ENCODE measurements at places on chromosomes 3 and 15. TPM values are rescaled to one million over a fixed set of nuclear protein-coding genes. Genes with fewer than 3 reads are reported as not detected.

KCNMB2 gene
- not detected for total RNA-seq

CHRFAM7A gene
- total RNA-seq = 4.3 TPM

PLA2G4D gene
- total RNA-seq = not detected

ADCY5 gene
- 1.4 TPM for total RNA-seq

ECE2 gene
- not detected for total RNA-seq

COL6A5 gene
- total RNA-seq = not detected

CPNE9 gene
- not detected for total RNA-seq

SAMMSON gene
- total RNA-seq = not detected

OXTR gene
- total RNA-seq = 0.76 TPM

MRAS gene
- total RNA-seq = 48.0 TPM

SCAP gene
- total RNA-seq = 50.5 TPM

TRIM42 gene
- total RNA-seq = not detected

TXNRD3 gene
- total RNA-seq = 19.9 TPM

SMAD3 gene
- 114 TPM for total RNA-seq

SPINT1 gene
- 0.26 TPM for total RNA-seq

CYP1A2 gene
- not detected for total RNA-seq

NAALADL2 gene
- 33.3 TPM for total RNA-seq

CASR gene
- not detected for total RNA-seq

NANOGP8 gene
- total RNA-seq = 0.91 TPM

EPHB1 gene
- 0.52 TPM for total RNA-seq

SCAPER gene
- 14.5 TPM for total RNA-seq

CCNB2 gene
- total RNA-seq = 35.7 TPM

CX3CR1 gene
- under 0.01 TPM for total RNA-seq

C3orf70 gene
- 1.5 TPM for total RNA-seq

NR2E3 gene
- not detected for total RNA-seq

GABRB3 gene
- total RNA-seq = 2.7 TPM

MYZAP gene
- 0.65 TPM for total RNA-seq

PDIA5 gene
- 101 TPM for total RNA-seq

GOLGA8Q gene
- total RNA-seq = 2.4 TPM

ANKRD63 gene
- total RNA-seq = not detected

TMC3 gene
- not detected for total RNA-seq

GOLGA8J gene
- 0.52 TPM for total RNA-seq

ATP13A4 gene
- total RNA-seq = 0.26 TPM

C2CD4A gene
- total RNA-seq = 0.26 TPM

TRPM1 gene
- total RNA-seq = not detected

FBXO40 gene
- total RNA-seq = not detected

KLHDC8B gene
- total RNA-seq = 17.2 TPM

SLC27A2 gene
- total RNA-seq = 0.11 TPM

DUOXA2 gene
- not detected for total RNA-seq

MST1R gene
- total RNA-seq = 1.3 TPM

NRROS gene
- total RNA-seq = 1.4 TPM

UBAP1L gene
- total RNA-seq = 2.7 TPM

P2RY12 gene
- not detected for total RNA-seq

FAM81A gene
- 1.4 TPM for total RNA-seq

CPLX3 gene
- total RNA-seq = not detected

All from articular chondrocyte of knee joint (primary cell).